Upper lobe of left lung (tissue), 6 donors: ENCODE measurements at places on chromosomes 4 and X. TPM values are rescaled to one million over a fixed set of nuclear protein-coding genes. Genes with fewer than 3 reads are reported as not detected.

DNA sequence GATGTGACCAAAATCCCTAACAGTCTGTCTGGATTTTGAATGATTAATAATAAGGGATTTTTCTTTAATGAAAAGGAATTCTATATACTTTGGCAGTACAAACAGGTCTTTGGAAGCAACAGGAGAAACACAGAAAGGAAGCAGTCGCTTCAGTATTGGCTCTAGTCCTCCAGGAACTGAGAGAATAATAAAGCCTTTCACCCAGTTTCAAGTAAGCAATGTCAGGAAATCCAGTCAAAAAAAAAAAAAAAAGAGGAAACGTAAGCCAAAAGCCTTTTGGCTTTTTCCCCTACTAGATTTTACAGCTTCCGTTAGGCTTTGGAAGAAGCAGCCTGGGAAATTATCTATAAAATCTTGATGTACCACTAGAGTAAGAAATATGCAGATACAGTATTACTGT, 61.7 kb upstream of the HDAC8 start:
- no peak for DNase-seq

GRCh38 chrX:137025930-137026329, 7.9 kb downstream of the GPR101 start:
- no peak for DNase-seq

DNA sequence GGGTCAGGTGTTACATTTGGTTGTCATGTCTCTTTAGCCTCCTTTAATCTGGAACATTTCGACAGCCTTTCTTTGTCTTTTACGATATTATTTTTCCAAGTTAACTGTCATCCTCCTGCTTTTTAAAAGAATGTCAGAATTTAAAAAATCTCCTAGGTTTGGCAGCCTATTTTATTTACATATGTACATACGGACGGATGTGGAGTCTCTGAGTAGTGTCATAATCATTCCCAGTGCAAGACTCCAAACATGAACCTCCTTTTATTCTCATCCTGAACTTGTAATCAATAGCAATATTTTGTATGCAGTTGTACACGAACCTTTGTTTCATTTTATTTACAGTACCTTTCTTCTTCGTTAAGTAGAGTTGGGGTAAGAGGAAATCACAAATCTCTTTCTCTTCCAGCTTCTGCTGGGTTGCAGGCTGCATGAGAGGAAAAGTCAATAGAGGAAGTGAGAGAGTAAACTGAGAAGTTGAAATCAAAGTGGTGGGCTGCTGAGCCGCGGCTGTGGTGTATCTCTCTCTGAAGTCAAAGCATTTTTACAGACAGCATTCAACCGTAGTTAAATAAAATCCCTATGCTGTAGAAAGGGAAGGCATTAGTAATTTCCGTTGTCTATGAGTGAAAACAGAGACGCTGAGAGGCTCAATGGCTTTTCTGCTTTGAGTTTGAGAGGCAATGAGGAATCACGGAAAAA, 53.9 kb upstream of the RPS6KA3 start:
- peak; percentile 26 for DNase-seq

DNA sequence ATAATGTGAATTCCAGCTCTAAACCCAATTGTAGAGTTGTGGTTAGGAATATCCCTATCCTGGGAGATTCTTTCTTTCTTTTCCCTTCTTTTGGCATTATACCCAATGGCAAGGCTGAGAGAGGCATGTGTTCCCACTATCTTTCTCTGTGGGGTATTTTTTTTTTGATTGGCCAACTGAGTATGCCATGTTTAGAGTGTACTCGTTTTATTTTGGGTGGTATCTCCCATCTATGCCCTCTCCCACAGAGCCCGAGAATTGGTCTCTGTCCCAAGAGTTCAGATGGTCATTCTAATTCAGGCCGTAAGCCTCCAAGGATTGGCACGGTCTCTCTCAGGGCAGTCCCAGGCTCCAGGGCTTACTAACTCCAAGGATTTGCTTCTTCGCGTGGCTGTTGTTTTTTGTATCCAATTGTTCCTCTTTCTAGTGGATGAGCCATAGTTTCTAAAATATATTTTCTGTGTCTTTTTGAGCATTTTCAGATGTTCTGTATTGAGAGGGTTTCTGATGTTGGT, 198.8 kb downstream of the SLC4A4 start:
- DNase-seq = no peak

WNK3 gene
- total RNA-seq = 0.89 TPM

GRK4 gene
- 3.3 TPM for total RNA-seq

HSFX2 gene
- total RNA-seq = not detected
